ENCODE measurements at places on chromosomes 7 and 10.
A peak's percentile ranks its signal among the peaks of the same experiment; 100 is the strongest.

- DNase-seq, result no peak
These were observed 707 bp upstream of the GHITM start for GRCh38 chr10:84138478-84139125.

DNA sequence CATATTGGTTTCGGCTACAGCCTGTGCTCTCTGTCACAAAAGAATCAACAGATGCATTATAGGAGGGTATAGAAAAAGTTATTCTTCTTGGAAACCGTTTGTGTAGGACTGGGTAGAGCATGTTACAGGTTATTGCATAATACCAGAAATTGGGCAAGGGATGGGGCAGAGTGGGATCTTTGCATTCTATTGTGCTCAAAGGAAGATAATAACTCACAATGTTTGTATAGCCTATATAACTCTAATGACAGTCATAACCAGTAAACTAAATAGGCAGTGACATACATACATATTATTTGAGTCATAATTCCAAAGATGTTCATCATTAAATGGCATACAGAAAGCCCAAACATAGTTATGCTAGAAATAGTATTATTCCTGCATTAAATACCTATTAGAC lies 179.7 kb downstream of the XPNPEP1 start:
- no peak for DNase-seq

GRCh38 chr7:91628742-91629141 lies 251.8 kb downstream of the MTERF1 start:
- DNase-seq, result peak; percentile 42

GRCh38 chr10:97737770-97738265 lies 890 bp downstream of the ZFYVE27 start:
- no peak for DNase-seq

DNA sequence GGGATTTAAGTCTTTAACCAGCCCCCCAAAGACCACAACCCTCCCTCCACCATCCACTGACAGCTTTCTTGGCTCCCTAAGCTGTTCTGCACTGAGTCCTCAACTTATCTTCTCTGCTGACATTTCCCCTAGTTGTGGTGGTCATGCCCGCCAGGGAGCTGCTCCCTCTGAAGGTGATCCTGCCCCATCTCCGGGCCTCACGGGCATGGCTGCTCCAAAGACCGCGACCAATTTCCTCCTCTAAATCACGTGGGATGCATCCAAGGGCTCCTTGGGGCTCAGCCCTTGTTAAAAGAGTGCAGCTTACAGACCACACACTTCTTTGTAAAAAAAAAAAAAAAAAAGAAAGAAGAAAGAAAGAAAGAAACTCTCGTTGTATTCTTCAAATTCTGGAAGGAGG lies 27.1 kb upstream of the KLF6 start:
- no peak for DNase-seq

DNA sequence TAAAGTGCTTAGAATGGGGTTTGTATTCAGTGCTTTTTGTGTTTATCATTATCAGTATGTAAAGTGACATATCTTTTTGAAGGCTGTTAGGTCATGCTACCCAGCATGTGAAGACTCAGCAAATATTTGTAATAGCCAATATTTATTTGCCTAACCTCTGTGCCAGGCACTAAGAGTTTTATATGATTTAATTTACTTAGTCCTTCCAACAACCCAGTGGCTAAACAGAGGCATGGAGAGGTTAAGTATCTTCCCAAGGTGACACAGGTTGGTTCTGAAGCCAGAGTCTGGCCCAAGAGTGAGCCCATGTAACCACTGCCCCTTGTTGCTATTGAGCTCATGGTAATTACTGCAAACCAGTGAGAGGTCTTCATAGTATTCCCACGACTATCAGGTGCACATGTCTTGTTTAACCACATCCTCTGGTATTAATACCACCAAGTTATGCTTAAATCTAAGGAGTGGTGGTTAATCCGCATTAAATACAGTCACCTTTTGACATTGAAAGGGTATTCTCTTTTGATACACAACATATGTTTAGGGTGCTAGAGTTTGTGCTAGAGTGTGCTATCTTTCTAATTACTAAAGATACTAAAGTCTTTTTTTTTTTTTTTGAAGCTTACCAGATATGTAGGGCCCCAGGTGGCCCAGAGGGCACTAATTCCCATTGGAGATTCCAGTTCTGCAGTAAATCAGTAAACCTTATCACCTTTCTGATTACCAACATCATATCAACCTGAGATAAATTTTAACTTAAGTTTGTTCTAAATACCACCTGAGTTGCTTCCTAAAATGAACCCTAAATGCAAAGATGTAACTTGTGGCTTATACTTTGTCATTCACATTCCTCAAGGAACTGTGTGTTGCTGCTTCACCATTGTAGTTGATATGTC lies 2.9 kb downstream of the ADD3 start:
- no peak for DNase-seq

GRCh38 chr7:85274454-85274853 lies 87.6 kb upstream of the SEMA3D start:
- DNase-seq, result peak; percentile 55

GRCh38 chr10:132292287-132293200 lies 15.2 kb downstream of the STK32C start:
- DNase-seq, result no peak

DNA sequence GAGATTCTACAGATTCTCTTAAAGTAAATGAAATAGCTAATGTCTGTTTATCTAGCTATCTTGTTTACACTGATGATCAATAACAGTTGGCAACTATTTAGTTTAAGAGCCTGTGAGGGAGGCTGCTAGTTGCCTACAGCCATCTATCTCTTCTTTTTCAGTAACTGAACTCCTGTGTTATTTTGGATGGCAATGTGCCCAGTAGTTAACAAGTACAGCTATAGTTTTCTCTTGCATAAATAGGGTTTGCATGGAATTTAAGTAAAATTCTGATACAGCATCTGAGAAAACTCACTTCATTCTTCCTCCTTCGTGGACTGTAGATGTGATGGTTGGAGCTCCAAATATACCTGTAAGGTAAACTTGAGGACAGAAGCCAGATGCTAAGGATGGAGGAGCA lies 219.5 kb upstream of the POT1 start:
- no peak for DNase-seq

DNA sequence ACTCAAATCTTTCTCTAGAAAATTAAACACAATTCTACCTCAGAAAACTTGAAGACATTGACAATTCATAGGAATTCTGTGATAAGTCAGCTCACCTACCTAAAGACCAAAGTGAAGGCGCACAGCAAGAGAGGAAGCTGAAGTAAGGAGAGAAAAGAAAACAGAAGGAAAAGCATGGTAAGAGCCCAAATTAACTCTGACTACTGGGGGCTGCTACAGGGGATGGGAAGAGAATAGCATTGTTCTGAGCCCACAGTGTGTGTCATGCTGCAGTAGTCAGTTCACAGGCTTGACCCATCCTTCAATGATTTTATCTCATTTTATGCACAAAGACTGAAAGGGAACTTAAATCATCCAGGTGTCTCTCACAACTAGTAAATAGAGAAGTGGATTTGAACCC lies 111.3 kb downstream of the PTEN start:
- no peak for DNase-seq

GRCh38 chr7:152677808-152678670 lies 2.1 kb upstream of the XRCC2 start:
- peak; percentile 97 for DNase-seq

DNA sequence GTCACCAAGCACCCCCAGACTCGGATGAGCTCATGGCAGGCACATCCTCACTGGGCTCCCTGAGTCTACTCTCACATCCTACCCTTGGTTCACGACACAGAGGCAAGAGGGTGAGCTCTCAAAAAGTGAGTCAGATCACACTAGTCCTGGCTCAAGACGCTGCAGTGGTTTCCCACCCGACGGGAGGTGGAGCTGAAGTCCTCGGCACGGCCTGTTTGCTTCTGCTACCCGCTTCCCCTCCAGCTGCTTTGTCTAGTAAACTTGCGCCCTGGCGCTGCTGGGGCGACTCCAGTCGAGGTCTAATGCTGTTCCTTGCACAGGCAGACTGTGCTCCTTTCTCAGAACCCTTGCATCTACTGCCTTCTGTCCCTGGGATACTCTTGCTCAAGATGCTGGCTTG lies 13.5 kb upstream of the SFMBT2 start:
- DNase-seq, result no peak

DNA sequence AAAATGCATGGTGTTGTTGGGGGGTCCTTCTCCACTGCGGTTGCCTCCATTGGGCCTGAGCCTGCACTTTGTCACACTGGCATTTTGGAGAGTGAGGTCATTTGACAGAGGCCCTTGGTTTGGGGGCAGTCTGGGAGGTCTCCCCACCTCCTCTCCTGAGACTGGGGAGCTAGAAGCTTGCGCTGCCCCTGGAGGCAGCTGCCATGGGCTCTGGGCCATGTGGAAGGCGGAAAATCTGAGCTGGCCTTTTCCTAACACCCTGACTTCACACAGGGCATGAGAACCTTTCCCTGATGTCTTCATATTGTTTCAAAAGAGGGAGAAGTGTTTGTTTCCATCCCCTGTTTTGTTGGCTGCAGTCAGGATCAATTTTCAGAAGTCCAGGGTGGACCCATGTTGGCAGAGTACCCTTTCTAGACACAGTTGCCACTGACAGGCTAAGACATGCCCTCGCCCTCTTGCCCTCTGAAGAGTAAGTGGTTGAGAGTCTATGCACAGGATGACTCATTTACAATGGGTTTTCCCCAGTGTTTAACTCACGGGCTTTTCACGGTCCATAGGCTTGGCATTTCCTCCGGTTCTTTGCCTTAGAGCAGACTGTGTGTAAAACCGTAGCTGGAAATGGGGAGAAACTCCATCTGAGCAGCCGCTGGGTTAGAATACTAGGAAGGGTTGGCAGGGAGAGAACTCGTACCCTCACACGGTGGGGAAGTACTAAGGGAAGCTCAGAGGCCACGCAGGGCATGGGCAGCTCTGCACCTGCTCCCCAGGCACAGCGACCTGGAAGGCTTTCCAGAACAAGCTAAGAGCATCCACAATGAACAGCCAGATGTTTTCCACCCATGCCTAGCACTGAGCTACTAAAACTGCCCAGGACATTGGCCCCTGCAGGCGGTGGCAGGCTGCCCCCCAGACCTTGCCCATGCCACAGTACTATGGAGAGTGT lies 655.0 kb downstream of the SDK1 start:
- peak; percentile 91 for DNase-seq

Measured in NCI-H1105 treated with DMSO at 0.1 percent for 48 hours (cell line).